CD4-positive, alpha-beta T cell (primary cell): ENCODE measurements at places on chromosomes 2 and 18. TPM values are rescaled to one million over a fixed set of nuclear protein-coding genes. Genes with fewer than 3 reads are reported as not detected.

- no peak overlapping the region for H3K27ac ChIP-seq
- H3K4me3 ChIP-seq, result no peak overlapping the region
- no peak for DNase-seq
- no peaks in the 10 kb centered on the region for H3K4me1 ChIP-seq
- peaks cover 6% of the 10 kb centered on the region for H3K27me3 ChIP-seq
Measured at GRCh38 chr2:19484736-19485135, 126.3 kb upstream of the OSR1 start.

DNA sequence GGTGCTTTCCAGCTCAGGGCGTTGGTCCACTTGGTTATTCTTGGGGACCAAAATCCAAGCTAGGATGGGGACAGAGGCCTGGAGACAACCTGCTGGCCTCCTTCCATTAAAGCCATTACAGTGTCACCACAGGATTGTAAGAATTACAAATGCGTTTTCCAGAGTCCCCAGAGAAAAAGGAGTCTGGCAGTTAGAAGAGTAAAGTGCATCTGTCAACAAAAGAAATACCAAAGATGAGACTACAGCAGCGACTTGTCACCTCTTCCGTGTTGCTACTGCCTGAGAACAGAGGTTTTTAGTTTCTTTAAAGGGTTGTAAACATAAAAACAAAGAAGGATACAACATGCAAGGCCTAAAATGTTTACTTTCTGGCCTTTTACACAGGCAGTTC is 235.7 kb downstream of the AGAP1 start:
- DNase-seq, result no peak
- no peaks in the 10 kb centered on the region for H3K36me3 ChIP-seq
- no peak overlapping the region for H3K27ac ChIP-seq
- no peaks in the 10 kb centered on the region for H3K4me1 ChIP-seq

- no peaks in the 10 kb centered on the region for H3K36me3 ChIP-seq
- no peaks in the 10 kb centered on the region for H3K4me1 ChIP-seq
- no peak overlapping the region for H3K4me3 ChIP-seq
Measured at GRCh38 chr2:231821908-231822307, 35.7 kb downstream of the COPS7B start.

DNA sequence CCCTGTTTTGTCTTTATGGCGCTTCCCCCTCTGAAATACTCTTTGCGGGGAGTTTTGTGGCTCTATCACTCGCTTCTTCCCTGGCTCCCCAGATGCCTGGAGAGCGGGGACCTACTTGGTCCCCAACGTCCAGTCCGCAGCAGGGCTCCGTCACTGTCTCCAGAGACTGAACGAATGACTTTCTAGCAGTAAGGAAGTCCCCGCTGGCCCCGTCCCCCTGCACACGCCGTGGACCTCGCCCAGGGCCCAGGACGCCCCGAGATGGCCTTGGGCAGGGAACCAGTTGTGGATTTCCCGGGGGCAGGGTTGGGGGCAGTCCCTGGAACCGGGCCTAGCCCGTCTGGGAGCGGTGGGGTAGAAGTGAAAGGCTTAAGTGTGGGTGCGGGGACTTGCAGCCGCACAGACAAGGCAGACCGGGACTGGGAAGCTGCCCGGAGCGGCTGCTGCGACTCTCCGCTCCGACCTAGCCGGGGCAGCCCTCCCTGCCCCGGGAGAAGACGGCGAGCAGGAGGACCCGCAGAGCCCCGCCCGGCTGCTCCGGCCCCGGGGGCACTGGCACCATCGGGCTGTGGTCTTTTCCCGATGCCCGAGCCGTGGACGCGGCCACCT is 821 bp upstream of the EPHA4 start:
- peaks cover 47% of the 10 kb centered on the region for H3K4me1 ChIP-seq
- H3K27ac ChIP-seq, result peak overlapping the region; percentile 17
- H3K4me3 ChIP-seq, result peak overlapping the region; percentile 84
- peaks cover 60% of the 10 kb centered on the region for H3K27me3 ChIP-seq

GRCh38 chr2:126999106-126999756 is 100.5 kb downstream of the TEX51 start:
- H3K4me1 ChIP-seq, result no peaks in the 10 kb centered on the region
- H3K27ac ChIP-seq, result no peak overlapping the region
- H3K4me3 ChIP-seq, result no peak overlapping the region
- no peaks in the 10 kb centered on the region for H3K27me3 ChIP-seq
- no peaks in the 10 kb centered on the region for H3K36me3 ChIP-seq
- DNase-seq, result no peak

- DNase-seq, result no peak
- no peak overlapping the region for H3K4me3 ChIP-seq
- H3K36me3 ChIP-seq, result no peaks in the 10 kb centered on the region
- H3K27me3 ChIP-seq, result no peaks in the 10 kb centered on the region
- peaks cover 37% of the 10 kb centered on the region for H3K4me1 ChIP-seq
- no peak overlapping the region for H3K27ac ChIP-seq
Measured at GRCh38 chr2:172220121-172220520, 117.4 kb upstream of the DLX2 start.

DNA sequence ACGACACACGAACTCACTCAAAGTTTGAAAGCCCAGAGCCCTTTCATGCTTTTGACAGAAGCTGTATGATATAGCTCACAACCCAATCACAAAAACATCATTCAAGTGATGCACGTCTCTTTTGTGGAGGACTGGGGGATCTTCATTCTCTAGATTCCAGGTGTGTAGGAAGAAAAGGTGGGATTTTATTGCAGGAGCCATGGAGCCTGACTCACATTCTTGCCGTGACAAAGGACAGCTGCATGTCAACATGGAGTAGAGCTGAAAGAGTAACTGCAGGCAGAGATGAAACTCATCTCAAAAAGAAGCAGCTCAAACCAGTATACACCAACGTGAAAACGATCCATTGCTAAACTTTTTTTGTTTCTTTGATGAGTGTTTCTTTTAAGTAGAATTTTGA is 50.9 kb upstream of the PDE1A start:
- no peaks in the 10 kb centered on the region for H3K4me1 ChIP-seq
- no peak overlapping the region for H3K4me3 ChIP-seq
- no peaks in the 10 kb centered on the region for H3K36me3 ChIP-seq
- no peaks in the 10 kb centered on the region for H3K27me3 ChIP-seq
- H3K27ac ChIP-seq, result no peak overlapping the region

- no peak for DNase-seq
- no peak overlapping the region for H3K27ac ChIP-seq
- H3K4me3 ChIP-seq, result no peak overlapping the region
- no peaks in the 10 kb centered on the region for H3K36me3 ChIP-seq
- no peaks in the 10 kb centered on the region for H3K27me3 ChIP-seq
Measured at GRCh38 chr2:33617401-33617800, 18.3 kb upstream of the FAM98A start.

- no peak overlapping the region for H3K27ac ChIP-seq
- no peaks in the 10 kb centered on the region for H3K36me3 ChIP-seq
- peaks cover 7% of the 10 kb centered on the region for H3K27me3 ChIP-seq
- no peak for DNase-seq
- H3K4me1 ChIP-seq, result no peaks in the 10 kb centered on the region
Measured at GRCh38 chr18:36711813-36712444, 116.9 kb downstream of the TPGS2 start.

DNA sequence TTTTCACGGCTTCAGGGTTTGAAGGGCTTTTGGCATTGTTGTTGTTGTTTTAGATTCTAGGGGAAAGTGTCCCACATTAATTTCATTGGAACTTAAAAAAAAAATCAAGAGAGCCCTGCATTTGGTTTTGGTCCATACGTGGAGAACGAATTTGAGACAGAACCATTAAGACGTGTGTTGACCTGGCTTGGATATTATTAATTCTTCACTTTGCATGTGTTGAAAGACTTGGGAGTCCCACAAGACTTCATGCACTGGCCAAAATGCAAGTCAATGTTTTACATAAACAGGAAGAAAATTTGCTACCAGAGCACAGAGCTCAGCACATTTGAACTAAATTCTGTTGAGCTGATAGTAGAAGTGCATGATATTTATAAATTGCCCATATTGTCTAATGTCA is 761.2 kb upstream of the ACVR2A start:
- no peak for DNase-seq
- no peaks in the 10 kb centered on the region for H3K4me1 ChIP-seq
- no peaks in the 10 kb centered on the region for H3K27me3 ChIP-seq
- H3K36me3 ChIP-seq, result no peaks in the 10 kb centered on the region

- H3K4me1 ChIP-seq, result peaks cover 3% of the 10 kb centered on the region
- no peak overlapping the region for H3K27ac ChIP-seq
- H3K4me3 ChIP-seq, result no peak overlapping the region
Measured at GRCh38 chr18:48891721-48892120, 59.0 kb downstream of the SMAD7 start.

DNA sequence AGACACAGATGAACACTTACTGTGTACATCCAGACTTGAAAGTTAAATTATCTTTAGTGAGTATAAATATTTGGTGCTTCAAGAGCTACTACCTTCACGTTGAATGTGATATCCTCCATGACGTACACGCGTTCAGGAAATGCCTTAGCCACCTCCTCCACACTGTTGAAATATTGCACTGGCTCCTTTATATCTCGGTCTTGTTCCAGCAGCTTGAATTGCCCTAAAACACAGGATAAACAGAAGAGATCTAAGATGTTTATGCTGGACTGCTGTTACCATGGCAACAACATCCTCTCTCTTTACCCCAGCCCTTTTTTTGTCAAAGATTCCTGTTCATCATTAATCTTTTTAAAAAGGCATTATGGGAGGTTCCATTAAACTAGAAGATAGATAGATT is 120.3 kb downstream of the MEP1B start:
- H3K4me1 ChIP-seq, result no peaks in the 10 kb centered on the region
- H3K27ac ChIP-seq, result no peak overlapping the region
- no peak for DNase-seq
- peaks cover 5% of the 10 kb centered on the region for H3K27me3 ChIP-seq
- no peaks in the 10 kb centered on the region for H3K36me3 ChIP-seq

DNA sequence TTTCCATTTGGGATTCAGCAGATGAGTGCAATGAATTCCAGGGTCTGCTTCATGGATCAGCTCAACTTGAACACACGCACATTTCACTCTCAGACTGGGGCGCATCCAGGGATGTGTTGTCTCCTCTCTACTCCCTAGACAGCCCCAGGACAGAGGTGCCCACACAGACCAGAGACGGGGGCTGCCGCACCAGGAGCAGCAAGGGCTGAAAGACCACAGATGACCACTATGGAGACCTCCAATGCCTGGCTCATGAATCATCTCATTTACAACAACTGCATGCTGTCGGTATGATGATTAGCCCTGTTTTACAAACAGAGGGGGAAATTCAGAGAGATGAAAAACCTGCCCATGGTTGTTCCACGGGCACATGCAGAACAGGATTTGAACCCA is 63.1 kb downstream of the CYP26B1 start:
- no peak overlapping the region for H3K4me3 ChIP-seq
- no peak overlapping the region for H3K27ac ChIP-seq
- DNase-seq, result no peak
- H3K27me3 ChIP-seq, result no peaks in the 10 kb centered on the region
- no peaks in the 10 kb centered on the region for H3K36me3 ChIP-seq
- no peaks in the 10 kb centered on the region for H3K4me1 ChIP-seq

GRCh38 chr2:132586101-132586511 is 83.9 kb downstream of the LYPD1 start:
- H3K27me3 ChIP-seq, result no peaks in the 10 kb centered on the region
- no peak for DNase-seq
- H3K4me3 ChIP-seq, result no peak overlapping the region
- no peaks in the 10 kb centered on the region for H3K36me3 ChIP-seq
- H3K27ac ChIP-seq, result no peak overlapping the region

GRCh38 chr18:26335156-26335555 is 108.9 kb downstream of the TAF4B start:
- DNase-seq, result no peak
- no peaks in the 10 kb centered on the region for H3K27me3 ChIP-seq
- H3K36me3 ChIP-seq, result peaks cover 7% of the 10 kb centered on the region
- H3K4me3 ChIP-seq, result no peak overlapping the region
- H3K27ac ChIP-seq, result no peak overlapping the region

The PTMA gene
- total RNA-seq, result 1,546 TPM

The CD8B gene
- 1.1 TPM for total RNA-seq

The NT5DC4 gene
- total RNA-seq, result not detected

The MYL12B gene
- total RNA-seq, result 128 TPM

The VSNL1 gene
- total RNA-seq, result not detected

The LIPT1 gene
- total RNA-seq, result 13.3 TPM

The ACMSD gene
- total RNA-seq, result not detected
